ENCODE measurements at places on chromosomes 3 and 15.

DNA sequence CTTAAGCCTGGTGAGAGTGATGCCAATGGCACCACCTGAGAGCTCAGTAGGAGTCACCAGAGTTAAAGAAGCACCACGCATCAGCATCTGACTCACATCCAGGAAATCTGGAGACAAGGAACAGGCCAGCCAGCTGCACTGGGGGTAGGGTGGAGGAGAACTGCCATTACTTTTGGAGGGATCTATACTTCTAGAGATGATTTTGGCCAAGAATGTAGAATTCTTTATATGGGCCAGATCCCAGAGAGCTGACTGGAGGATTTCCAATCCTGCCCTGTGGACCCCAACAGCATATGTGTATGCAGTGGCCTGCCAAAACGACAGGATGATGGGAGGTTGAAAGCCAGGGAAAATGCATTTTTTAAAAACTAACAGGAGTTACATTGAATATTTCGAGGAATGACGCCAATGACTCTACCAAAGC is 29.8 kb downstream of the CCR3 start:
- peak; percentile 55 for DNase-seq

GRCh38 chr3:154227531-154227930 is 96.8 kb downstream of the DHX36 start:
- peak; percentile 66 for DNase-seq

GRCh38 chr3:161212171-161212771 is 8.8 kb upstream of the NMD3 start:
- DNase-seq: no peak

DNA sequence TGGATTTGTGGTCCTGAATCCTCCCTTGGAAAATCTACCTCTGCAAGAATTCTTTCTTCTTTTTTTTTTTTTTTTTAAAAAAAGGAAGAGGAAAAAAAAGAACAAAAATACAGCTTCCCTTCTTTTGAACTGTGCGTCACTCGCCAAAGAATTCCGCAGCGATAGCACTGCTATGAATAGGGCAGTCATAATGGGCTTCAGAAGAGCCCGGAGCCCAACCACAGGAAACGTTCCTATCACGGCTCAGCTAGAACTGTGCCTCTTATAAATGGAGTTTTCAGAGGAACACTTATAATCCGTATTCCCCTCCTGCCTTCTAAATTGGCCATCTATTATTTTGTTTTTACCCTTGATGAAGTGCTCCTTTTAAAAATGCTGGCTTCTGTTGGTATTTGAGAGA is 227.7 kb downstream of the ADAMTS17 start:
- DNase-seq: peak; percentile 86

- DNase-seq: no peak
Measured at GRCh38 chr15:70053716-70054229, 43.9 kb downstream of the TLE3 start.
